ENCODE measurements at places on chromosomes 6 and 20.
A peak's percentile ranks its signal among the peaks of the same experiment; 100 is the strongest.

DNA sequence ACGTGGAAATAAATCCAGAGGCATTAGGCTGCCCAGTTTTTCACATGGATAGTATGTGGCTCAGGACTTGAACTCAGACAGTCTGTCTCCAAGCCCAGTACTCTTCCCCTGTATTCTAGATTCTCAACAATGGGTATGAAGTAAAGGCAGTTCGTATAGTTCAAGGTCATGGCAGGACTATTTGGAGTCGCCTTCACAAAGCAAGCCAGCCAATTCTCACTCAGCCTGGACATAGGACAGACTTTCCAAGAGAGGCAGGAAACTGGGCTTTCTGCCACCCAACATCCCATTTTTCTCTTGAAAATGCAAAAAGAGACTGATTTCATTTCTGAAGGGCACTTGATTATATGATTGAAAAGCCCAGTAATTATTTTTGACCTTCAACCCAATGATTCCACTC is 111.0 kb downstream of the EDN1 start:
- DNase-seq = no peak

- no peak for DNase-seq
Observed at GRCh38 chr6:147207351-147207750, 3.1 kb downstream of the STXBP5 start.

DNA sequence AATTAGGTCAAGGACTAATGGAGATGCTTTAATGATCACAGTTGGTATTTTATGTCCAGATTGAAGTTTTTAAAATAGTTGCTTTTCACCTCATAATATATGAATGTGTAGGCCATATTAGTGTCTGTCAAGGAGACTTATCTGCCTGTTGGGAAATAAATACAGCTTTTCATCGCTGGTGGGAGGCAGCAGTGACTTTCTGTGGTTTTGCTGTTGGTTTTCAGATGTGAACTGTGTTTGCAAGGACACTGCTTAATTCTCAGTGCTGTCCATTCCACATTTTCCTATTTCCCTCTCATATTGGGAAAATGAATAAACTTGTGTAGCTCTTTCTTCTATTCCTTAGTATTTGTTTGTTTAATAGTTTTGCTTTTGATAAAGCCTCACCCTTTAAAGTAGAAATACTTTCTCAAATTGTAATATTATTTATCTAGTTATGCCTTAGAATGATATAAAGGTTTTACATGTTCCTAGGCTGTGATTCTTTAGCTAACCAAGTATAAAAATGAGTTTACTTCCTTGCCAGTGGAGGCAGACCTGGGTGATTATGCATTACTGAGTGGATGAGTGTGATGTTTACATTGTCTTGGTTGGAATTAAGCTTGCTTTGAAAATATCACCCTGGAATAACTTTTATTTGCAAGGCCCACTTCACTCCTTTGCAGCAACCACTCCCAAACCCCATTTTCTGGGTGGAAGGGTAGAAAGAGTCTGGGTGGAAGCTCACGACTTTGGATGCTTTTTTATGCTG is 3.3 kb downstream of the PLCB4 start:
- no peak for DNase-seq

- peak; percentile 62 for DNase-seq
Observed at GRCh38 chr6:16674801-16675392, 86.4 kb downstream of the ATXN1 start.

DNA sequence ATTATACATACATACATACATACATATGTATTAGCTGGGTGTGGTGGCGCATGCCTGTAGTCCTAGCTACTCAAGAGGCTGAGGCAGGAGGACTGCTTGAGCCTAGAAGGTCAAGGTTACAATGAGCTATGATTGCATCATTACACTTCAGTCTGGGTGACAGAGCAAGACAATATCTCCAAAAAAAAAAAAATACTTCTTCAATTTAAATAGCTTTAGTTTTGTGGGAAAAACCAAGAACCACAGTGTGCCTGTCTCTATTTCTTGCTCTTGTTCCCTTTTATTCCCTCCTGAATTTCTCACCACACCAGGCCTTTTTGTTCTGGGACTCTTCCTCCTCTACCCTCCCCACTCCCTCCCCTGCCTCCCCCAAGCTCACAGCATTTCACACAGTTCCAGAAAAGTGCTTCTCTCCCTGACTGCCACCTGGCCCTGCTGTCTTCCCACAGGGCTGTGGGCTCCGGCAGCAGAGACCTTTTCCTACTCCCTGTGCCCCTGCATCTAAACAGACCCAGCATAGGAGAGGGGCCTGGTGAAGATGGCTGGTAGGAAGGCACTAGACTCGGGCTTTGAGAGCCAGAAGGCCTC is 1.3 kb downstream of the C20orf203 start:
- no peak for DNase-seq

DNA sequence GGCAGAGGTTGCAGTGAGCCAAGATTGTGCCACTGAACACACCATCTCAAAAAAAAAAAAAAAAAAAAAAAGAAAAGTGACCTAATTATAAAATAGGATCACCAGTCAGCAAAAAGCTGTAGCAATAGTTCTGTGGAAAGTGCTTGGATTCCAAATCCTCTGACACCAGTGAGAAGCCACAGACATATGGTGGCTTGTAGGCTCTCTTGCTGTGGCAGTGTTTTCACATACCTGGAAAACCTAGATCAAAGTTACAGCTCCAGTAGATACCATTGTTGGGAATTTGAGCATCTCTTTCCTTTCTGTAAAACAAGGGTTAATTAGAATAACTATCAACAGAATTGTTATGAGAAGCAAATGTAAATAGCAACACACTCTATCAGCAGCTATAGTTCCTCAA is 4.1 kb downstream of the CCDC170 start:
- no peak for DNase-seq

DNA sequence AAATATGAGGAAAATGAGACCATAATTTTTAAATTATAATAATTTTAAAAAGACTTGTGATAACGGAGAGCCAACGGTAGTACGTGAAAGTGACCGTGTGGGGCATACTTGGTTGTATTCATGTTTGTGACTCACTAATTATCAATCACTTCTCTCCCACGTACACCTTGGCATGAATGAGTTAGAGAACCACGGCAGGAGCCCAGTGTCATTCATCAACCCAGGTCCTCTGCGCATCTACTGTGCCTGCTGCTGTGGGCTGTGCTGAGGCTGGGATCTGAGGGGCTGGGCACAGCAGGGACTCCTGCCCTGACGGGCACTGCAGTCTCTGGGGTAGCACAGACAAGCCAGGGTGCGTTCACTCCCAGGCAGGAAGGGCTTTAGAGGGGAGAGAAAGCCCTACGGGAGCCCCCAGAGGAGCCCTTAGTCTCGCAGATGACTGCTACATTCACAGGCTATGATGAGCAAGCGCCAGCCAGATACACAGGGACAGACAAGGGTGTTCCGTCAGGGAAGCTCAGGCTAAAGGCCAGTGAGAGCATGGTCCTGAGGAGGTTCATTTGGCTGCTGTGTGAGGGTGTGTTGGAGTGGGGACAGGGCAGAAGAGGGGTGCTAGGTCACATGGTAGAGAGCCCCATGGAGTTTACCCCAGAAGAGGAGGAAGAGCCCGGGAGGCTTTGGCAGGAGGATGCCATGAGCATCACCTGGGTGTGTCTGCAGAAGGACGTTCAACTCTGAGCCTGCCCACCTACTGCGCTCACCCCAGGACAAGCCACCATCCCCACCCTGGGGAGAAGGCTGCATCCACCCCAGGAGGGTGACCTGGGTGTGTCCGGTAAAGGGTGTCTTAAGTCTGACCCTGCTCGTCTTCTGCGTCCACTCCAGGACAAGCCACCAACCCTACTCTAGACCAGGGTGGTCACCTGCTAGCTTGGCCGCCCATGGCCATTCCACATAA is 8.2 kb upstream of the RPS6KA2 start:
- DNase-seq = no peak

DNA sequence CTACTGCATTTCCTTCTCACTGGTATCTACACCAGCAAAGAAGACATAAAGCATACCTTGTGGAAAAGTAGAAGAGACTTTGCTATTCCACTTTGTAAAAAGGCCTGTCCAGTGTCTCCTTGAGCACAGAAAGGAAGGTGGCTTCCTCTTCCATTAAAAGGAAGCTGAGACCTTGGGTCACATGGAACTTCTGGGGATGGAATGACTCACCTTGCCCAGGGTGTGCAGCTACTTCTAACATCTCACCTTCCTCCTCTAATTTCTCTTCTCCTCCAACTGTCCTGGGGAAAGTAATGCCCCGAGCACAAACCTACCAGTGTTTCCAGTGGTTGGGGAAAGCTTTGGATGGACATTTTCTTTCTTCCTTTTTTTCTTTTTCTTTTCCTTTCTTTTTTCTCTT is 848.8 kb upstream of the MAP3K7 start:
- DNase-seq = no peak

- no peak for DNase-seq
Observed at GRCh38 chr6:169982461-169983386, 231.3 kb downstream of the ERMARD start.

DNA sequence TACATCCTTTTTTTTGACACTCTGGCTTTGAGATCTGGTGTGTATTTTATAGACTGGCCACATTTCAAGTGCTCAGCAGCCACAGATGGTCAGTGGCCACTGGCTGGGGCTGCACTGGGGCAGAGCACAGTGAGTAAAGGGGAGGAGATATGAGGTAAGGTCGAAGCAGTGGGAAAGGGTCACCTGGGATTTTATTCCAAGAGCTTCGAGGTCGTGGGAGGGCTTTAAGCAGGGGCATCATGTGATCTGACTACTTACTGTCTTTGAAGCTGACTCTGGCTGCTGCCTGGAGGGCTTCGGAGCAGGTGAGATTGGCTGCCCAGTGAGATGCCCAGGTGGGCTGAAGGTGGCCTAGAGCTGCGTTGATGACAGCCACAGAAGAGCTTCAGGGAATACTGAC is 6.7 kb downstream of the C20orf203 start:
- no peak for DNase-seq

- no peak for DNase-seq
Observed at GRCh38 chr20:51553897-51554486, 11.5 kb upstream of the NFATC2 start.

- no peak for DNase-seq
Observed at GRCh38 chr6:137871831-137872454, 4.9 kb downstream of the TNFAIP3 start.

DNA sequence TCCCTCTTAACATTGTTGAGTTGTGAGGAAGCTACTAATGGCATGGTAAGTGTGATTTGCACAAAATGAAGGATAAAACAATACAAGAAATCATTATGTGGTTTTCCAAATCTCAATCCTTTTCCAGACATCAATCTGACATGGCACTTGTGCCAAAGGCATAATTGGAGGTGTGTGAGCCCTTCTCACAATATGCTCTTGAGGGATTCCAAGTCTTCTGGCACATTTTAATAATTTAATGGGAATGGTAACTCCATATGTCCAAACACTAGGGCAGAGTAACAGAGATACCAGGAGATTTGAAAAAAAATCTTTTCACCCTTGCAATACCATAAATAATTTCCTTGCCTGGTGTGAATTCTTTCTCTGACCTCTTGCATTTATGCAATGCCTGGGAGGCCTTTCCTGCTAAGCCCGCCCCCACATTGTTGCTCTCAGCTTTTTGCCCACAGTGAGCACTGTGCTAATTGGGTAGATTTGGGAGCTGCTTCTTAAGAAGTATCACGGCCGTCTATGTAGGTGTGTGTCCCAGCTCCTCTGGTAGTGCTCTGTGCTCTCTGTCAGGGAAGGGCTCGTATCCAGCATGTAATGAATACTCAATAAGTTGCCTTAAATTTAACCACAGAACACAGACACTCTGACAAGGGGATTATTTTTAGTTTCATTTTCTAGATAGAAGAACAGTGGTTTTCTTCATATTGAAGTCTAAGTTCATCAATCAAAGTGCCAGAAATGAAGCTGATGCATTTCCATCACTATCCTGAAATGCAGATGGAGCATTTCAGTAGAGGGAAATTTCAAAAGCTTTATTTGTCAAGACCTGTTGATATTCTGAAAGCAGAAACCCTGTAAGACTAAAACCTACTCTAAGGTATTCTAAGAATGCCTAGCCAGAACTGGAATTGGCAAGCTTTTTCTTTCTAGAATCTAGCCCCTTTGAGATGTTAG is 54.4 kb upstream of the CEP85L start:
- peak; percentile 34 for DNase-seq

- DNase-seq = no peak
Observed at GRCh38 chr20:47097691-47098622, 203.3 kb downstream of the EYA2 start.

DNA sequence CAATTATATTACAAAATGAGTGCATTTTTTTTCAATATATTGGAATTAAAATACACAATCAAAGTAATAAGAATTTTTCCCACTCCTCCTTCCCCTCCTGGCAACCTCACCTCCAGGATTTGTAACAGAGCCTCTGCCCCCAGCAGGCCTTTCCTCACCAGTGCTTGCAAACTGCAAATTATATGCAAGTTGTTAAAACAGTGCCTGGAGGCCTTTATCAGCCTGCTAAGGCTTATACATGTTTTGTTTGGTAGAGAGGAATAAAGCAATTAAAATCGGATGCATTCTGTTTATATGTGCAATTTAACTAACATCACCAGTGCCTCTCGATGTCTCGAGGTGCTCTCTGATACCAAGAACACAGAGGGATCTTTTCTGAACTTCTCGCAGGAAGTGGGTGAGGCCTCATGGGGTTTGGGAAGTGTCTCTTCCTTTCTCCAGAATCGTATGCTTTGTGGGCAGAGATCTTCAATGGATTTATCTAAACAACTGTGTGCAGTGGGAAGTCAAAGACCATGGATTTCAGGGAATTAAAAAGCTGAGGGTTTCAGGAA is 186.8 kb downstream of the CDH26 start:
- DNase-seq = no peak

DNA sequence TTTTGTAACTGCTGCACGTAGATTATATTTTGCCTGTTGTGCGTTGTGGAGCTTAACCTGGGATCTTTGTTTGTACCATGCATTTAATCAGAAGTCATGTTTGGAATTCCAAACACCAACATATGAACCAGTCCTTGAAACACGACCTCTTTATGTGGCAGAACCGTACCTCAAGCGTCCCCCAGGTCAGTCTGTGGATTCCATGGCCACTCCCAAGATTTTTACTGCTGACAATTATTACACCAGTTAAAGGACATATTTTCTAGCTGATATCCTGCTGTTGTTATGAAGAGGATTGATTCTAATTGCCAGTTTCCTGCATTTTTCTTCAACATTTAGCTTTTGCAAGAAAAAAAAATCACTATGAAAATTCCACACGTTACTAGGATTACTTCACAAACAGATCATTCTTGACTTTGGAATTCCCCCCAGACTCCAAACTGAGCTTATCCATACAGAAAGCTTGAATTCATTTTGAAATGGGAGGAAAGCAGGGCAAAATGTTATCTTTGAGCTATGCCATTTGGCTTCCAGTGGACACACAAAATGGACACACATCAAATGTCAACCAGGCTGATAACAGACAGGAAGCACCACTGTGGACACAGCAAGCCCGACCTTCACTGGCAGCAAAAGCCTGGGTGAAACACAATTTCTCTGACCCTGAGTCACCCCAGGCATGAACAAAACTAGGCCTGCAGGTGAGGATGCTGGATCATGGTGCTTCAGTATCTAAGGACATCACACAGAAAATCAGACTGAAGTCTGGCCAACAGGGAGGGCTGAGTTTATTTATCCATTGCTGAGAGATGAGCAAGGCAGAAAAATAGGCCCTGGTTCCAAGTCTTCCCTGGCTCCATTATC is 542.9 kb upstream of the JAG1 start:
- peak; percentile 45 for DNase-seq
